ENCODE measurements at places on chromosomes 2 and 18.

DNA sequence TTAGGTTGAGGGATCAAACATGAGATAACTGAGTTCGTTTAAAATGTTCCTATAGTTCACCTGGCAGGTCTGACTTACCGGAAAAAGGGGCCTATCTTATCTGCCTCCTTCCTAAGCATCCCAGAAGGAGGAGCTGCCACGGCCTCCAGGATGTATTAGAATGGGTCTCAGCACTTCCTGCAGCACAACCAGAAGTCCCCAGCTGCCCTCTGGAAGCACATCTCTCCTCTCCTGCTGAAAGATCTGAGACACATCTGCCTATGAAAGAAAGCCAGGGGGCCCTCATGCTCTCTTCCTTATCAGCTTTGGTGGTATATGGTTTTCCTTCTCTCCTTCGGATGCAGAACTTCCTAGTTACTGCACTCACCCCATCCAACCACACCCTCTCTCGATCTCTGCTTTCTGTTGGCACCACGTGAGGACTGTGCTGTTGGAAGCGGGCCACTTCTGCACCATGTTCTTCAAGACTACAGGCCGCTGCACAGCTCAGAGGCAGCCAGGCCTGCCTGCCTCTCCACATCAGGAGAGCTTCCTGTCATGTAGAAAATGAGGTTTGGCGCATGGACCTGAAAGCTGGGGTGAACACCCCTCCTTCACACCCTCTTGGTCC is 6.5 kb downstream of the IGFBP5 start:
- peak; percentile 26 for DNase-seq

DNA sequence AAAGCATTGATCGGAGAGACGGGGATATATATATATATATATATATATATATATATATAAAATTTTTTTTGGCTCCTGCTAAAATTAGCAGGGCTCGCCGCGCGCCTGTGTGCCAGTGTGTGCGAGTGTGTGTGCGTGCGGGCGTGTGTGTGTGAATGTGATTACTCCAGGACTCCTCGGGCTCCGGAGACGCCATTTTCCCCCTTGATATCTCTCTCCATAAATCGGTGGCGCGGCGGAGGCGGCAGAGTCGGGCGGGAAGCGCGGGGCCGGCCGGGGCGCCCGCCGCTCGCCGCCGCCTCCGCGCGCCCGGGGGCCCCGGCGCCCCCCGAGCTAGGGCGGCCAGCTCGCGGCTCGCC is 795 bp upstream of the SETBP1 start:
- peak; percentile 65 for DNase-seq

DNA sequence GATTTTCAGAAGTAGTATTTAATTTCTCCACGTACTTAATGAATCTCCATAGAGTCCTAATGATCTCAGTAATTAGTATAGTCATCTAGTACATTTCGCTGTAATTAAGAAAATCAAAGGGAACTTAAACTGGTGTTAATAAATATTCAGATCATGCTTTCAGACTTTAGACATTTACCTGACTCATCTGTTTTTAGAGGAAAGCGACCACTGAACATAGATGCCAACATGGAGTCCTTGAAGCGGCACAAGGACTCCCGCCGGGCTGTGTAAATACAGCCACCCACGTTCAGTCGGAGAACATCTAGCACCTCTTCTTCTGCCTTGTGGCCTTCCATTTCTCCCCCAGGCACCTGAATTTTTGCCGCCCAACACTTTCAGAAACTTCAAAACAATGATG is 3.2 kb downstream of the KCTD18 start:
- no peak for DNase-seq

GRCh38 chr2:29309090-29310029 is 194.1 kb downstream of the CLIP4 start:
- peak; percentile 67 for DNase-seq
